ENCODE measurements at places on chromosomes 3 and 15.
A peak's percentile ranks its signal among the peaks of the same experiment; 100 is the strongest.

DNA sequence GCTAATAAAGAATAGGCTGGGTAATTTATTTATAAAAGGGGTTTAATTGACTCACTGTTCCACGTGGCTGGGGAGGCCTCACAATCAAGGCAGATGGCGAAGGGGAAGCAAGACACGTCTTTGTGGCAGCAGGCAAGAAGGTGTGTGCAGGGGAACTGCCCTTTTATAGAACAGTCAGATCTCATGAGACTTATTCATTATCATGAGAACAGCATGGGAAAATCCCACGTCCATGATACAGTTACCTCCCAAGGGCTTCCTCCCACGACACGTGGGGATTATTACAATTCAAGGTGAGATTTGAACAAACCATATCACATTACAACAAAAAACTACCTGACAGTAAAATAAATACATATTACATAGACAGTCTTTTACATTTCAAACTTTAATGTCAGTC is 414.9 kb downstream of the NAALADL2 start:
- DNase-seq: no peak

DNA sequence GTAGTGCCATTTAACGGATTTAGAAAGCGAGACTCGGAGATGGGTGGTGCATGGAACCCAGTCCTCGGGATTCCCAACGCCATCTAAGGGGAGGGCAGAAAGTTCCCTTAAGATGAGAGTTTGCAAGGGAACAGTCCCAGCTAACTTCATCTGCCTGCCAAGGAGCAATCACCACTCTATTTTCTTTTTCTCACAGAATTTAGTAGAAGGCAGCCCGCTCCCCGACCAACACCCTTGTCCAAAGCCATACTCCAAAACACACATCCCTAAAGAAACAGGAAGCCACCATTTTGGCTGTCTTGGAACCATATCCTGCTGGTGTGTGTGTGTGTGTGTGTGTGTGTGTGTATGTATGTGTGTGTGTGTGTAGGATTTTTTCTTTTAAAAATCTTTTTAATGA is 7.1 kb upstream of the FGD5 start:
- DNase-seq: no peak

GRCh38 chr3:38454178-38454883 is 641 bp downstream of the ACVR2B start:
- DNase-seq: peak; percentile 76

DNA sequence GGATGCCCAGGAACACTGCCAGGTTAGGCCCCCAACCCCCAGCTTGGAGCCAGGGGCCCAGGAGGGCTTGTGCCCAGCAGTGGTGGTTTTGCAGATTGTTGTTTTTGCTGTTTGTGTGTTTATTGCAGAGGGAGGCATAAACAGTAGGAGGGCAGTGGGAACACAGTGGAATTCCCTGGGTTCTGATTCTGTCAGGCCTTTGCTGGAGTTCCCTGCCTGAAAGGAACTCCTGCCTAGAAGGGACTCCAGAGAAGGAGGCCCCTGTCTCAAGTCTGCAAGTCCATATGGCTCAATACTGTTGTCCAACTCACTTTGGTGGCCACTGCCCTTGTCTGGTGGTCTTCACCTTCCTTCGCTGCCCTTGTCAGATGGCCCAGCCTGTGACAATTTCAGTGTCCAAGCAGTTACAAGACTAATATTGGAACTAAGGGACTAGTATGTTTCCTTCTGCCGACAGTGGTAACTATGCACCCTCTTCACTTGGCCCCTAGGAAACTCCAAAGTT is 47.4 kb upstream of the RAB6B start:
- DNase-seq: no peak

DNA sequence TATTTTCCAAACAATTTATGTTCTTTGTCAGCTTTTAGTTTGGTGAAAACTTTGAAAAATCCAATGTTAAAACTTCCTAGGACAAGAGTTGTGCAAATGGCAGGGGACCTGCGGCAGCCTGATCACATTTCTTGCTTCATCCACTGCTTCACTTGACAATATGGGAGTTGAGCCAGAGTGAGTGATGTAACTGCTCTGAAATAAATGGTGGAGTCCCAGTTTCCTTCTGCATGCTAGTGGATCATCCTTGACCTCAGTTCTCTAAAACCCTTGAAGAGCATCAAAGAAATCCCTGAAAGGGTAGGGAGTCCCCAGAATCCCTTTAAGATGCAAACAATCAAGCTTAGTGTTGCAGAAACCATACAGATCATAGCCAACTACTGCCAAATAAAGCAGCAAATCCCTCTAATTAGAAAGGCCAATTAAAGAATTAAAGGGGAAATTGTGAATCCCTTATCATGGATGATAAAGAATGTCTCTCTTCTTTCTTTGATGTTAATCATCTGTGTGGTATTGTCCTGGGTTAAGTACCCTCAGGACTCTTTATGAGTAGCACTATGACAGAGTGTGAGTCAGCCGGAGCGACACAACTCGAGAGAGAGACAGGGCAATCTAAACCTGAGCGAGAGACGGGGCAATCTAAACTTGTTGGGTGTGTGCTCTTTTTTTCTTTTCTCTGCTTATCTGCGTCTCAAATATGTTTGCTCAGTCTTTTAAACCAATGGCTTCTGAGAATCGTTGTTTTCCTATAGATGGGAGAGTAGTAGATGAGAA is 41.8 kb upstream of the GAP43 start:
- no peak for DNase-seq

DNA sequence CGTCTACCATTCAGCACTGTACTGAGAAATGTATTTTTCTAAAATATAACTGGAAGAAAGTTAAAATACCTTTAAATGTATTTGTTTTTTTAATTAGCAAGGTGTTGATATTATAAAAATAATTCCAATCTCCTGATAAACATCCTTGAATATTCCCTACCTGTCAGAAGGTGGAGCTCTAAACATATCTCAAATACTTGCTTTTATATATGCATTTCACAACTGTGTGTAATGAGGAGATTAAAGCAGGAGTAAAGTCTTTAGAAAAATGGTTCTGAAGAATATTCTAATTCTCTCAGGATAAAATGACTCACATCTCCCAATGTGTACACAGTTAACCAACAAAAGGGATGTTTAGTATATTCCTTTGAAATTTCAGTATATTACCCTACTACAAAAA is 422.7 kb downstream of the PLCL2 start:
- no peak for DNase-seq

DNA sequence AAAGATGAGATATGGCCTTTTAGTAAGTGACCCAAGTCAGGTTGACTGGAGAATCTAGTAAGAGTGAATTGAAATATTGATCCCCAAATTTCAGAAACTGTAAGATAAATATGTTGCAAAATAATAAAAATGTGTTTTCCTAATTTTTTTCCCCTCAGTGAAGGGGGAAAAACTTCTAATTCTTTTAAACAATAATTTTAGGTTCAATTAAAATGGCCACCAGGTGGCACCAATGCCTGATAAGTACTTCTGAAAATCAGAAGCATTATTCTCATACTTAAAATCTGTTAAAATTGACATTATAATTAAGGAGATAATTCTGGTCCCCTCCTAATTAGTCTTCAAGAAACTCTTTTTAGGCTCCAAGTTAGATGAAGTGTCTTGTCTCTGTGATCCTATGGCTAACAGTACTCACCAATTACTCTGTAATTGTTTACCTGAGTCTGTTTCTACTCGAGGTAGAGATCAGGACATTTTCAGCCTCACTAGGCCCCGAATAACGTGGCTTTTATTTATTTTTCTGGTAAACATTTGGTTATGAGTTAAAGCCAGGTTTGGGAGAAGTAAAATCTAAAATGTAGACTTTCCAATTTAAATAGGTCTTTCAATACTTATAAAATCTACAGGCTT is 52.6 kb downstream of the NMD3 start:
- DNase-seq: no peak

- no peak for DNase-seq
Observed at GRCh38 chr3:157477441-157477840, 25.8 kb downstream of the VEPH1 start.

GRCh38 chr3:44175070-44175469 is 66.6 kb upstream of the TOPAZ1 start:
- no peak for DNase-seq

GRCh38 chr3:28940994-28941393 is 339.9 kb upstream of the RBMS3 start:
- DNase-seq: no peak

DNA sequence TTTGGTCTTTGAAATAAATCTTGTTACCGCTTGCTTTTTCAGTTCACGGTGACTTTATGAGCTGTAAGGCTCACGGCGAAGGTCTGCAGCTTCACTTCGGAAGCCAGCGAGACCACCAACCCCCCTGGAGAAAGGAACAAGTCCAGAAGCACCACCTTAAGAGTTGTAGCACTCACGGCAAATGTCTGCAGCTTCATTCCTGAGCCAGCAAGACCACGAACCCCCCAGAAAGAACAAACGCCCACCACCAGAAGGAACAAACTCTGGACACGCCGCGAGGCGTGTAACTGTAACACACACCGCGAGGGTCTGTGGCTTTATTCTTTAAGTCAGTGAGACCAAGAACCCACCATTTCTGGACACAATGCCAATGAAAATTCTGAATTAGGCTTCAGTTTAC is 28.8 kb downstream of the GOLGA6A start:
- DNase-seq: no peak

DNA sequence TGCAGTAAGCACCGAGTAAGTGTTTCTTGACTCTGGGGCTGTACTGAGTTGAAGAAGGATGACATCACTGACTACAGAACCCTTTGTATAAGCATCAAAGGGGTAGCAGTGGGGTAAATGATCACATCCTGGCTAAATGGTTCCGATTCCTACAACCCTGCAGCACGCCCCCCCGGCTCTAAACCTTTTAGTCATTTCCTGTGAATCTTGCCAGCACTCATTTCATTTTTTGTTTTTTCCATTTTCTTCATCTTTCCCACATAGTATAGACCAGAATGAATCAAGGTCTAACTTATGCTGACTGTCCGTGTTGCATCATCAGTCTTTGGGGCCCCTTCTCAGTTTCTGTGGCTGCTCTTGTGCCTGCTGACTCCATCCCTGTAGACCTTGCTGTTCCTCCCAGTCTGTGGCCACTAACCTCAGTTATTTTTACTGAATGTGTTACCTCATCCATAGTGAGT is 383.1 kb upstream of the TPRG1 start:
- DNase-seq: peak; percentile 45

GRCh38 chr3:25817107-25817506 is 27.2 kb downstream of the OXSM start:
- no peak for DNase-seq

DNA sequence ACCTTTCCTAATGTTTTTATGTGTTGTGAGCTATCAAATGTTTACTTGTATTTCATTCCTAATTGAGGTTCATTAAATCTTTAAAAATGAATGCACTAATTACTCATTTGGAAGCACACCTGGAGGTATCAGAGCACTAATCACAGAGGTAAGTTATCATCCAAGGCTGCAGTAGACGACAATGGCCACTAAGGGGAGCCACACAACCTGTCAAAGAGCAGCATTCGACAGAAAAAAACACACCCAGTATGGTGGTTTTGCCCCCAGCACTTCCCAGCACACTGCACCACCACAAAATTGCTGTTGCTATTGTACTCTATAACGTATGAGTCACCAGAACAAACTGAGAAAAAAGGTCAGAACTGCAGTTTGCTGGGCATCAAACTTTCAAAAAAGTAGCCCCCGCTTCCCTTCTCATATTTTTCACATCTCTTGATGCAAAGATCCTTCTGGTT is 205.9 kb upstream of the IGF1R start:
- peak; percentile 75 for DNase-seq

DNA sequence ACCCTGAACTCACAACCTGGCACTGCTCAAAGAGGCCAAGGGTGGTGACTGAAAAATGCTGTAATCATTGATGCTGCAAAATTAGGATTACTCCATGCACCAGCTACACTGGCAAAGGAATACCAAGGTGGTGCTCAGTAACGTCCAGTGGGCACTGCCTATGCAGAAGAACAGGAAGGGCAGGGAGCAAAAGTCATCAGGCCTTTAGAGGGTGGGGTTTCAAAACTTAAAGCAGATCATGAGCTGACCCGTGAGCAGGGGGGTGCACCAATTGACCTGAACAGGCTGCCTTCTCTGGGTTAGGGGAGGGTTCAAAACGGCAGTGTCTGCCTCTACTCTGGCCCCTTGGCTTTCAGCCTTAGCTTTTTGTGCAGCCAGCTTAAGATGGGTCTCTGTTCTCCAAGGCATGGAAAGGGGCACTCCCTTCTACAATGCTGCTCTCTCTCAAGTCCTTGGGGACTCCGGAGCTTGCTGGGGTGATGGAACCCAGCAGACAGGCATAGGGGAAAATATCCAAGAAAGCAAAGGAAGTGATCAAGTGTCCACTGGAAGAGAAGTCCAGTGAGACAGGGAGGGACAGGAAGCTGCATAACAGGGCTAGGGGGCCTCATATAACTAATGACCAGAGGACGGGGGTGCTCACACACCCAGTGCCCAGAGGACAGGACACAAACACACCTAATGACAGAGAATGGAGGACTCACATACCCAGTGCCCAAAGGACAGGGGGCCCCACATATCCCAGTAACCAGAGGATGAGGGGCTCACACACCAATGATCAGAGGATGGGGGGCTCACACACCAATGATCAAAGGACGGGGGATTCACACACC is 11.4 kb downstream of the RAB6B start:
- DNase-seq: no peak

GRCh38 chr3:12643010-12643380 is 20.9 kb downstream of the RAF1 start:
- no peak for DNase-seq

All from AG08396 (cell line).